ENCODE measurements at places on chromosomes 13 and 19.

GRCh38 chr13:100523981-100524386 is 64.6 kb downstream of the GGACT start:
- no peak for DNase-seq

- no peak for DNase-seq
These were observed 533.5 kb upstream of the KLF12 start for GRCh38 chr13:74667656-74668203.

- DNase-seq: no peak
These were observed 7.0 kb upstream of the WBP4 start for GRCh38 chr13:41054212-41054877.

GRCh38 chr13:94181461-94182107 is 297.9 kb downstream of the DCT start:
- no peak for DNase-seq

GRCh38 chr19:8089664-8090601 is 37.4 kb downstream of the CCL25 start:
- DNase-seq: no peak

DNA sequence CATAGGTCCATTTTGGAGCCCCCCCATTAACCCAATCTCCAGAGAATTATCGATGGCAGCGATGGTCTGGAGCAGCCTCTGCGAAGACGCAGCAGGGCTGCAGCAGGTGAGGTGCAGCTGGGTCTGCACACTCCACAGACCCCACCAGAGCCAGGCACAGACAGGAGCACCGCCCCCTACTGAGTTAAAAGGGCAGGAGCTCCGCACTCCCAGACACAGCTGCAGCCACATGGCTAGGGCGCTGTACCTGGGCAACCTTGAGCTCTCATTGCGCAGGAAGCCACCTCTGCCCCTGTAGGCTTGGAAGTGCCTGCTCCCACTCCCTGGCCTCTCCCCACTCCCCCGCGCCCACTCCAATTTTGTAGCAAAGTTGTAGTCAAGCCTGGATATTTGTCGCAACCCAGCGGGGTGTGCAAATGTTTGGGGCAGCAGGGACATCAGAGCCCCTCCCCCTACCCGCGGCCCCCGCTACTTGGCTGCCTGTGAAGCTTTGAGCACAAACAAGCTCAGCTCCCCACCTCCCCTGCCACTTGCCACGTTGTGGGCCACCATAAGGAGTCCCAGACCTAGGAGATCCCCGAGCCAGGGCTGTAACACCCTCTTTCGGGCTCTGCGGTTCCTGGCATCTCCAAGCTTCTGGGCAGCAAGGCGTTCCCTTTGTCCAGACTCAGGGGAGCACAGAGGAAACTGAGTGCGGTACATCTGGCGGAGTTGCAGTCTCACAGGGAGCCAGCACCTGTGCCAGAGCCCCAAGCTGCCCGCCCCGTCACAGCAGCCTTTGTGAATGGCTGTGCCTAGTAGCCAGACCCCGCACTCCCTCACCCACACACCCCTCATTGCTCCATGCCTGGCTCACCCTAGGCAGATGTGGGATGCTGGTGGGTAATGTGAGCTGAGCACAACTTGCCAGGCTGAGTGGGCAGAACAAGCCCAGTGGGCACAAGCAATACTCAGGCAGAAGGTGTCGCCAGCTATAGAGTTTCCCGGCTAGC is 949.7 kb upstream of the SLITRK1 start:
- no peak for DNase-seq

DNA sequence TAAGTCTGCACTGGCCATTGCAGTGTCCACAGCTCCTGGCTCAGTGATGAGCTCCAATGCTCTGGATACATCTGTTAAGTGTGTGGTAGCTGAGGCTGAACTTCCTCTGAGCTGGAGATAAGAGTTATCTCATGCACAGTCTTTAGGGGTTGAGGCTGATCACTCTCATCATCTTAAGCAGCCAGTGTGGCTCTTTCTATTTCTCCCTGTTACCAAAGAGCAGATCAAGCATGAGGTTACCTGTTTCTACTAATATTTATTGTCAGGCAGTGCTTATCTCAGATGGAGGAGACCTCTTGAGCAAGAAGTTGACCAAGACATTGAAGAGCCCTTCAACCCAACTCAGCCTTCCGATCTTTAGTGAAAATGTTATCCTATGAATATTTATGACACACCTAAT is 6.6 kb upstream of the OR10H2 start:
- DNase-seq: no peak

DNA sequence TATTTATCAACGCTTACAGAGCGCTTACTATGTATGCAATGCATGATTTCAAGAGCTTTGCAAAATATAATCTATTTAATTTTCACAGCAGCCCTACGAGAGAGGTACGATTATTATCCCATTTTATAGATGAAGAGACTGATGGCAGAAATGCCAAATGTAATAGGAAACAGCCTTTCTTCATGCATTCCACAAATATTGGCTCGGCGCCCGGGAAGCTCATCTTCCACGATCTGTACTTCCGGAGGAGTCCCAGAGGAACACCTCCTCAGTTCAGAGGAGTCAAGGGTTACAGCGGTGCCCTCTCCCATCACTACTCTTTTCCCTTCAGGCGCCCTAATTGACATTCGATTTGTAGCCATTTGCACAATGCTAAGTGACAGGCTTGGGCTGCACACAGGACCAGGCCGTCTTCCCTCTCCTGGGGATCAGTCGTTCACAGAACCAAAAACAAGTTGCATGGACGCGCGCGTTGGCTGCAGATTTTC is 1.1 kb upstream of the ARHGAP35 start:
- no peak for DNase-seq

- DNase-seq: no peak
These were observed 92.6 kb downstream of the MZT1 start for GRCh38 chr13:72634859-72635258.

DNA sequence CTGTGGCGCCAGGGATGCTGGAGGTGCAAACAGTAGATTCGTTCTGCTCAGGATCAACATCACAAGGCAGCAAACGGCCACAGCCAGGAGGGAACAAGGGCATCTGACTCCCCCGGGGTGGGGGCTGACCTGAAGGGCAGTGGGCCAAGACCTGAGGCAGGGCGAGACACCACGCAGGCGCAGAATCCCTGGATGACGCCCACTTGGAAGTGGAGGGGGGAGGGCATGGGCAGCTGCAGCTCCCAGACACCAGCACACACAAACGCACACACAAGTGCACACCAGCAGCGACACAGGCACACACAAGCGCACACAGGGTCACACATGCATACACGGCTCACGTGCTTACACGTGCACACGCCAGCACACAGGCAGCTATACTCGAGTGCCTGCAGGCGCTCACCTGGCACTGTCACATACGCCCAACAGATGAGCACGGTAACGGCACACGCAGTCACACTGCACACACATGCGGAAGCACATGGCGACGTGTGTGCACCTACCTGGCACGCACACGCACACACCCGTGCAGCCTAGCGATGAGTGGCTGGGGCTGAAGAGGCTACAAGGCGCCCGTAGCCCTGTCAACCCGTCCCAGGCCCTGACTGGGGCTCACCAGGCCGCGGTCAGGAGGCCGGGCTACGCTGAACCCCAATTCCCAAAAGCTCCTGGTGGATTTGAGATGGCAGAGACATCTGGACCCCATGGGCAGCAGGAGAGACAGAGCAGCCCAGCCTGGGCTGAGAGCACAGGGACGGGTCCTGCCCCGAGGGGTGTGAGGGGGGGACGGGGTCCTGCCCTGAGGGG is 5.5 kb downstream of the C2CD4C start:
- DNase-seq: no peak

- DNase-seq: no peak
These were observed 27.2 kb downstream of the ATP4B start for GRCh38 chr13:113630804-113631203.

DNA sequence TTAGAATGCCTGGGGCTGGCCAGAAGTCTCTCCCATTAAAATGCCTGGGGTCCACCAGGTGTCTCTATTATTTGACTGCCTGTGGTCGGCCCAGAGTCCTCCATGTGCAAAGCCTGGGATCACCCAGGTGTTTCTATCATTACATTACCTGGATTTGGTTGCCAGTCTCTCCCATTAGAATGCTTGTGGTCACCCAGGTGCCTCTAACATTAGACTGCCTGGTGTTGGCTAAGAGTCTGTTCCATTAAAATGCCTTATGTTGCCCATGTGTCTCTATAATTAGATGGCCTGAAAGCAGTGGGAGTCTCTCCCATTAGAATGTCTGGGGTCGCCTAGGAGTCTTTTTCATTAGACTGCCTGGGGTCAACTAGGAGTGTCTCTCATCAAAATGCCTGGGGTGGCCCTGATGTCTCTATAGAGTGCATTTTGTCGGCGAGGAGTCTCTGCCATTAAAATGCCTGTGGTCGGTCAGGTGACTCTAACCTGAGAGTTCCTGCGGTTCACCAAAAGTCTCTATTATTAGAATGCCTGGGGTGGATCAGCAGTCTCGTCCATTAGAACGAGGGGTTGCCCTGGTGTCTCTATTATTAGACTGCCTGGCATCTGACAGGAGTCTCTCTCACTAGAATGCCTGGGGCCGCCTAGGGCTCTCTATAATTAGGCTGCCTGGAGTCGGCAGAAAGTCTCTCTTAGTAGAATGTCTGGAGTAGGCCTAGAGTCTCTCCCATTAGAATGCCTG is 1540.5 kb downstream of the UQCRFS1 start:
- DNase-seq: no peak

- no peak for DNase-seq
These were observed 326.1 kb upstream of the TSHZ3 start for GRCh38 chr19:31675193-31675913.

DNA sequence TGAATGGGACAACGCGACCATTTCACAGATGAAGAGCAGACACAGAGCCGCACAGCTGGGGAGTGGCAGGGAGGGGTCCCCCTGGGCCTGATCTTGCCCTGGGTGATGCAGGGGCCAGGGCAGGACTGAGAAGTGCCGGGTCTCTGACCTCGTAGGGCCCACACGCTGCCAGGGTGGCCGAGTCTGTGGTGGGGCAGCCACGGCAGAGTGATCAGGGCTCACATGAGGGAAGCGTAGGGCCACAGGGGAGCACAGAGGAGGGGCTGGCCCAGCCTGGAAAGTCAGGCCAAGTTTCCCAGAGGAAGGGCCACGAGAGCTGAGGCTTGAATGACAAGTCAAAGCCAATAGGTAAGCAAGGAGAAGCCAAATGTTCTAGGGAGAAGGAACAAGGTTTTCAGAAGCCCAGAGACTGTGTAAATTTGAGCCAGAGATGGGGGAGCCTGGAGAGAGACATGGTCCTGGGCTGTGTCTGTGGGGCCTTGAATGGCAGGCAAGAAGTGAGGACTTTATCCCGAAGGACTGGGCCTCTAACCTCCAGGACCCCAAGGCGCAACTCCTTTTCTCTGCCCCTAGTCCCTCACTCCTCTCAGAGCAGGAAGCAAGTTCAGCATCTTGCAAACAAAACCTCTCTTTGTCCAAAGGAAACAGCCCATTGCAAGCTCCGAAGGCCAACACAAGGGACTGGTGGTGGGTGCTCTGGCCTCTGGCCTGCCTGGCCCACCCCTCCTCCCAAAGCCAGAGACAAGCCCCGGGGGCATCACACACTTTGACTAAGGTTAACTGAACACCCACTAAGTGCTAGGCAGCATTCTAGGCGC is 31.7 kb upstream of the FXYD3 start:
- DNase-seq: no peak

DNA sequence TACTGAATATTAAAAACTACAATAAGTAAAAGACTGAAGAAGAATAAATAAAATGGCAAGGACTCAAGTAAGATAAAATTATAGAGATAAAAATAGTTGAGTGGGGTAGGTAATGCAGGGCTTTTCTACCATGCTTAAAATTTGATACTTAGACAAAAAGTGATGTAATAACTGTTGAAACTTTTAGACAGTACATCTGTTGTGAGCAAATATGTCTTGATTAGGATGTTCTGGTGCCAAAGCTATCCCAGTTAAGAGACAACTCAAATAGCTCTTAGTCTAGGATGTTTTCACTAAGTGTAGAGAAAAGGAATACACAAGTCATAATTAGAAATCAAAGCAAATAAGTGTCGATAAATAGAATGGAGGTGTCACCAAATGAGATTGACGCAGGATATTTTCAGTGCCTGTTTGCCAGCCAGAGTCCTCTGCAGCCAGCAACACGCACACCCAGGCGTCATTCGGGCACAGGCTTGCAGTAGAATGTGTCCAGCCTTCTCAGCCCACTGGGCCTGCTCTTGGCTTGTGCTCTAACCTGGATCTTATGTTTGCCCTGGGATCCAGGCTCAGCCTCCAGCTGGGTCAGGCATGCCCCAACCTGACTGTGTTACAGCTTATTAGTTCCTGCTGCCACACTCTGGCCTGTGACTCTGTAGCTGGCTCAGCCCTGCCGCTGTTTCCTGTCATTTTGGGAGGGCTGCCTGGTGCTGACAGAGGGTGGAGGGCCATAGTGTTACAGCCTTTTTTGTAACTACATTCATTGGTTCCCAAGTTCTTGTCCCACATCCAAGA is 766.2 kb downstream of the PCDH17 start:
- DNase-seq: no peak

DNA sequence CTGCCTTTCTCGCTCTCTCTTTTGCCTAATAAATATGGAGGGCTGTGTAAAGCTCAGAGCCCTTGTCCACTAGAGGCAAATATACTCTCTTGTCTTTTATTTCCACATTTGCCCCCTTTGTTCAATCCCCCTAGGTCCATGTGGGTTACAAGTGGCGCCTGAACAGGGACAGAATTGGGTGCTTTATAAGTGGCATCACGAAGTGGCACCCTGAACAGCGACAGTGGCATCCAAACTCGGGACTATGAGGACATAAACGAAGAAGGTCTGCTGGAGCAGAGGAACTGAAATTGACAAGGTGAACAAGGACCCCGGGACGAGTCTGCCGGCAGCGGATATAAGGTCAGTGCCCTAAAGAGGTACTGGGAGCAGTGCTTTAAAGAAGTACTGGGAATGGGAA is 4.3 kb upstream of the ZNF610 start:
- DNase-seq: no peak

- DNase-seq: no peak
These were observed 703 bp upstream of the TPM4 start for GRCh38 chr19:16075430-16076153.

- DNase-seq: no peak
These were observed 44.4 kb upstream of the ZNF91 start for GRCh38 chr19:23439623-23440022.

DNA sequence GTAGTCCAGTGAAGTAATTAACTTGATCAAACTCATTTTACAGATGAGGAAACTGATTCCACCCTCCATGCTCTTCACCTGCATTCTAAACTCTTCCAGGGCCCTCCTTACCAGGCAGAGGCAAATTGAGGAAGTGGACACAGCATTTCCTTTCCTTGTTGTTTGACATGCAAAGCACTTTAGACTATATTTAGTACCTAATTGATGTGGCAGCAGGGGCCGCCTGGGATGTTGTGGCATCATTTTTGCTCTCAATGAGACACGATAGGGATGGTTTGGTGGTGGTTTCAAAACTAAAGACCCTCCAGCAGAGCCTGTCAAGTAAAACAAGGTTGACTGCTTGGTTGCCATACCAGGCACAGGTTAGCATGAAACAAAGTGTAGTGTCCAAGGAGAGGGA is 7.9 kb downstream of the SIPA1L3 start:
- DNase-seq: no peak

- no peak for DNase-seq
These were observed 129.8 kb downstream of the DLEU7 start for GRCh38 chr13:50713523-50714248.

DNA sequence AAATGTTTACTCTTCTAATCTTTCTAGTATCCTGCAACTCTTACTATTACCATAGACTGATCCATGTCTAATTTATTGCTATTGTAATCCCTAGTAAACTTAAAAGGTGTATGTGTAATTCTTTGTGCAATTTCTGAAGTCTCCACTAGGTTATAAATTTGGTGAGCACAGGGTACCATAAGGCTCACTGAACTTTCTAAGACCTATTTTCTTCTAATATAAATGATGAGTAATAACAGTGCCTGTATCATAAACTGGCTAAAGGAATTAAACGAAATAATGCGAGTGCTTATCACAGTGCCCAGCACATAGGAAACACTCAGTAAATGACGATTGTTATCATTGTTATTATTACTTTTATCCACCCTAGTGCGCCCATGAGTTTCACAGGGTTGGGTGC is 119.1 kb downstream of the KLF12 start:
- DNase-seq: no peak

Measured in cerebellar nuclear complex (tissue), 1 donor.